Stimulated activated CD4-positive, alpha-beta T cell treated with anti-CD3 and anti-CD28 coated beads, Interleukin-4, amount 100 ng/mL, for 24 hours (primary cell): ENCODE measurements at places on chromosomes 2 and 18.

GRCh38 chr2:36456227-36457175 is 100.9 kb downstream of the CRIM1 start:
- DNase-seq: no peak

DNA sequence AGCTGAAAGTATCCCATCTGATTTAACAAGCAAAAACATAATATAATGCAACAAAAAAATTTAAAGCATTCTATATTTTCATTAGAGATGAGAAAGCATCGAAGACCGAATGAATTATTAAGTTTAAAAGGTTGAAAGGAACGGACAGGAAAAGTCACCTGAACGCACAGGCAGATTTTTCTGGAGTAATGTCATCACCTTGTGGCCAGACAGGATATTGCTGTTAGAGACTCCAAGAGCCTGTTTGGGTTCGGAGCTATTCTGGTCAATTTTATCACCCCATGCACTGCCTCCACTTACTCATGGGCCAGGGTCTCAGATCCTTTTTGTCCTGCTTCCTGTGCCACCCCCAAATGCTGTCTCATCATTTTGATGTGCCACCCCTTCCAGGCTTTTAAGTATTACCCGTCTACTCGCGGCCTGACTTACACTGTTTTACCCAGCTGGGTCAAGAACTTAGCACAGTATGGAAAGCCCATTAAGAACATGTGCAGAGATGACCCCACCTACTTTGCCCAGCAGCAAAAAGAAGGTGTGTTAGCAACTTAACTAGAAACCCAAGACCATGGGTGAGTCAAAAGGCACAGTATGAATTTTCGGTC is 27.3 kb downstream of the GKN2 start:
- DNase-seq: peak; percentile 71

GRCh38 chr2:177413703-177414102 is 21.1 kb downstream of the AGPS start:
- no peak for DNase-seq

- no peak for DNase-seq
Observed at GRCh38 chr2:120587279-120587996, 148.2 kb upstream of the GLI2 start.

DNA sequence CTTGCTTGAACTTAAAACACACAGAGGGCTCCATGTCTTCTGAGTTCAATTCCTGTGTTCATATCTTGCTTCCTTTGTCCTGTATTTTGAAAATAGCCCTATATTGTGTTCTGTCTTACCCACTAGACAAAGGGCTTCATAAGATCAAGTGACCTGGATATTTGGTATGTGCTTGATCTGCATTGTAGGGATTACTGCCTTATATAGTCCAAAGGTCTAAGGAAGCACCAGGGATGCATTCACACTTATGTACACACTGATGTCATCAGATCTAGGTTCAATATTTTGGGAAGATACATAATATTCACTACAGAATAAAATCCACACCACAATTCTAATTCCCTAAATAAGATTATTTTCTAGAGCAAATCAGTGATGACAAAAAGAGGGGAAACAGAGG is 278.0 kb upstream of the KYNU start:
- DNase-seq: no peak

- no peak for DNase-seq
Observed at GRCh38 chr2:179298666-179299065, 34.0 kb upstream of the SESTD1 start.

GRCh38 chr18:26703170-26703930 is 155.0 kb upstream of the KCTD1 start:
- no peak for DNase-seq

- DNase-seq: no peak
Observed at GRCh38 chr2:143611336-143611735, 482.1 kb downstream of the ARHGAP15 start.

GRCh38 chr18:3832025-3832638 is 382.2 kb downstream of the TGIF1 start:
- no peak for DNase-seq

DNA sequence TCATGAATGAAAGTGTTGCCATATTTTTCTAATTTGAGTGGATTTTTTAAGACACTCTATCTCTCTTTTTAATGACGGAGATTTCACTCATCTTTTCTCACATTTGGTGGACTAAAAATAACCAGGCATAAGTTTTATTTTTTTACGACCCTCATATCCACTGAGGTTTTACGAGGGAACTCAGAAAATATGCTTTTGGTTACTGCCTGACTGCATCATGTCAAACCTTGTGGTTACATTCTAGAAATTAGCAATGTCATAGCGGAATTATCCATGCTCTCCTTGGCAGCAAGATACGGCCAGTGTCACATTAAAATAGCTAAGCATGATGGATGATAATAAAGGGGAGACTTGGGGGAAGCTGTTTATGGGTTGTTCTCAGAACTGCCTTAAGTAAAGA is 428.6 kb upstream of the FSHR start:
- no peak for DNase-seq

DNA sequence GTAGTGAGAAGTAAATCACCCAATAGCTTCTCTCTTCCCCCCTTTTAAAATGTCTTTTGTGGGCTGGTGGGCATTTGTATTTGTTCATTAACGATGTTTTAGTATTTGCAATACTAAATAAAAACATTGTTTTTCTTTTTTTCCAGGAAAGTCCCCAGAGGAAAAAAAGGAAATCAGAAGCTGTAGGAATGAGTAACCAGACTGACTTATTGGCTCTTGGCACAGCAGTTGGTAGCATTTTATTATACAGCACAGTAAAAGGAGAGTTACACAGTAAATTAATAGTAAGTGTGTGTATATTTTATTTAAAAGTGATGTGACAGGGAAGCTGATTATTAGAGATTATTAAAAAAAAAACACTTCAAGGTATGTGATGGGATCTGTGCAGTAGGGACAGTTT is 7.4 kb downstream of the WDR43 start:
- no peak for DNase-seq
